ENCODE measurements at places on chromosomes 4 and X.
A peak's percentile ranks its signal among the peaks of the same experiment; 100 is the strongest.

DNA sequence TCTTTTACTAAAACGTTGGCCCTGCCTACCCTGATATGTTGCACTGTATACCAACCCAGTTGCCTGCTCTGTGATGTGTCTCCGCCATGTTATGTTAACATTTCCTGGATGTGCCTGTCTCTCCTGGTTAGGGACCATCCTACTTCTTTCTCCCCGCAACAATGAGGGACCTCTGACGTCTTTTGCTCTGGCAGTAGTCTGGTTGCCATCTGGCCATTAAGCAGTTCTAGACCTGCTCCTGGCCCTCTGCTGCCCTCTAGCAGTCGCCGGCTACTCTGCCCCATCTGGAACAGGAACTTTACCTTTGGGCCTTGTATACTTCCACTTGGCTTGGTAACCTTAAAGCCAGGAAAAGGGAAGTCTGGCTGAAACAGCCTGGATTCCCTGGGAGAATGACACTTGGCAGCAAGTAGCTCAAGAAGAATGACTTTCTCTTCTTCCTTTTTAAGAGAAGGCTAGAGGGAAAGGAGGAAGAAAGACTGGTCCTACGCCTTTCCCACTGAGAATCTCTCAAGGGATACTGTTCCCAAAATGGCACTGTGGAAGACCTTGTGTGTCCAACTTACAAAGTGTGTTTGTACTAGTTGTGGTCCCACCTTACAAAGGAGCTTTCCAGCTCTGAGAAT lies 63.5 kb downstream of the GPC3 start:
- peak; percentile 1 for DNase-seq

- DNase-seq, result no peak
Observed at GRCh38 chr4:138604556-138604955, 362.4 kb upstream of the SLC7A11 start.

DNA sequence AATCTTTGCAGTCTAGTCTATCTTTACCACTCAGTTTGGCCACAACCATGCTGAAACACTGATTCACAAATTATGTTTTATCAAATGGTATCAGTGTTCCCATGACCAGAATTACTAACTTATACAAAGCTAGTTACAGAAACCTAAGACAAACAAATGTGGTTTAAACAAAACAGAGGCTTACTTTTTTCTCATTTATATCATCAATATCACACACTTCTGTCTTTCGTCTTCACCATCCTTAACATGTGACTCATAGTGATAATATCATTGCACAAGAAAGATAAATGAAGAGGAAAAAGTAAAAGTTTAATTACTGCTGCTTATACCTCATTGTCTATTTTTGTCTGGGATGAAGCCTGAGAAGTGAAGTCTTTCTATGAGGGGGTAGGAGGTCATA lies 406.6 kb downstream of the PCDH10 start:
- no peak for DNase-seq

DNA sequence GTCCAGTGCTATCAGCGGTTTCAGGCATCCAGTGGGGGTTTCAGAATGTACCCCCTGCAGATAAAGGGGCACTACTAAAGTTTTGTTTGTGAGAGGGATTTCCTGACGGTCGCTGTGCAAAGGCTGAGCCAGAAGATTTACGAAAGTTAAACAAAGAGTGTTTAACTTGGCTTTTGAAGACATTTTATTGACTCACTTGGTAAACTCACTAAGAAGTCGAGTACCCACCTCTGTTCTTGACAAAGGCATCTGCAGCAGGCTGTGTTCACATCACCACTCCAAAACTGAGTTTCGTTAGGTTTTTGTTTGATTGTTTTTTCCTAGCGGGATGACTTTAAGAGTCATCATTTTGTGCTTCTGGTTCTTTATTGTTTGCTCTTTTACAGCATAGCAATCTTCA lies 143.9 kb upstream of the TBL1X start:
- DNase-seq, result no peak

- DNase-seq, result no peak
Observed at GRCh38 chrX:78092296-78092695, 11.8 kb upstream of the PGK1 start.

GRCh38 chrX:368811-369562 lies 17.7 kb downstream of the PPP2R3B start:
- no peak for DNase-seq

- no peak for DNase-seq
Observed at GRCh38 chrX:129188231-129188630, 335.1 kb downstream of the SMARCA1 start.

- no peak for DNase-seq
Observed at GRCh38 chr4:143341186-143341755, 4.6 kb downstream of the GAB1 start.

DNA sequence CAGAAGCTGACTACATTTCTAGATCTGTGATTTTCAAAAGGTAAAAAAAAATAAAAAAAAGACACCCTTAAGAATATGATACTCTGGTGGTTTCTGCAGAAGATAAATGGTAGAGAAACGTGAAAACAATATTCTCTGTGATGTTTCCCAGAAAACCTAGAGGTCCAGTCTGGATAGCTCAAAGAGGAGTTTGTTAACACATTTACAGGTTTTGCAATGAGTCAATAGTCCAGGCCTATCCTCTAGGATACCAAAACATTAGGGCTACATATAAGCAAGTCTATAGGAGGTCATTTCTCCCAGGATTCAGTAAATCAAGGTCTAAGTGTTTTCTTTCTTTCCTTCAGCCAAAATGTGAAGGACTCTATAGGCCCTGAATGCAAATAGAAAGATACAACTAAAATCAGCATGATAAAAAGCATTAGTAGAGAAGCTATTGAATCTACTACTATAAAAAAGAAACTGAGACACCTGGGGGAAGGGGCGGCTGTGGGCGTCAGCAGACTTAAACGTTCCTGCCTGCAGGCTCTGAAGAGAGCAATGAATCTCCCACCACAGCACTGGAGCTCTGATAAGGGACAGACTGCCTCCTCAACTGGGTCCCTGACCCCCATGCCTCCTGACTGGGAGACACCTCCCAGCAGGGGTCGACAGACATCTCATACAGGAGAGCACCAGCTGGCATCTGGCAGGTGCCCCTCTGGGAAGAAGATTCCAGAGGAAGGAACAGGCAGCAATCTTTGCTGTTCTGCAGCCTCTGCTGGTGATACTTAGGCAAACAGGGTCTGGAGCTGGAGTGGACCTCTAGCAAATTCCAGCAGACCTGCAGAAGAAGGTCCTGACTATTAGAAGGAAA lies 33.7 kb upstream of the SPP1 start:
- DNase-seq, result no peak

GRCh38 chr4:10593130-10593529 lies 91.4 kb downstream of the CLNK start:
- DNase-seq, result no peak

- no peak for DNase-seq
Observed at GRCh38 chr4:110132816-110133719, 65.3 kb downstream of the ELOVL6 start.

- DNase-seq, result no peak
Observed at GRCh38 chr4:5750052-5750945, 39.3 kb downstream of the EVC start.

GRCh38 chr4:125125276-125125675 lies 189.5 kb upstream of the FAT4 start:
- no peak for DNase-seq

DNA sequence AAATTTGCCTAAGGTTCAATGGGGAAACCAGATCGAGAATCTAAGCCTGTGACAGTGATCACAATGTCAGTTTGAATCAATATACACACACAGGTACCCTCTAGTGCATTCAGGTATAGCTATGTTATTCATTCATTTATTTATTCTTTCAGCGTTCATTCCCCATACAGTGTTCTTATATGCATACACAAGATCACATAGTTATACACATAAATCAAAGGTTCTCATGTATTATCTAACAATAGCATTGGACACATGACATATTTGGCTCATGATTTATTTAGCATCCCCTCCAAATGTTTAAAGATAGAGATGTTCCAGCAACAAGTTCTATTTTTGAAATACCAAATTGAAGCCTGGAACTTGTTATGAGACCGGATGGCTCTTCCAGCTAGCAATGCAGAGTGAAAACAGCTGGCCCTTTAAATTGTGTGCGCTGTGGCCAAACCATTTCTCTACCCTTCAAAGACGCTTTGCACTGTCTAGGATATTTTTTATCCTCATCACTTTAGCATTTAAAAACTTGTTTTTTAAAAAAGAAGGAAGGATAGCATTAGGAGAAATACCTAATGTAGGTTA lies 131.0 kb downstream of the ATXN3L start:
- no peak for DNase-seq

DNA sequence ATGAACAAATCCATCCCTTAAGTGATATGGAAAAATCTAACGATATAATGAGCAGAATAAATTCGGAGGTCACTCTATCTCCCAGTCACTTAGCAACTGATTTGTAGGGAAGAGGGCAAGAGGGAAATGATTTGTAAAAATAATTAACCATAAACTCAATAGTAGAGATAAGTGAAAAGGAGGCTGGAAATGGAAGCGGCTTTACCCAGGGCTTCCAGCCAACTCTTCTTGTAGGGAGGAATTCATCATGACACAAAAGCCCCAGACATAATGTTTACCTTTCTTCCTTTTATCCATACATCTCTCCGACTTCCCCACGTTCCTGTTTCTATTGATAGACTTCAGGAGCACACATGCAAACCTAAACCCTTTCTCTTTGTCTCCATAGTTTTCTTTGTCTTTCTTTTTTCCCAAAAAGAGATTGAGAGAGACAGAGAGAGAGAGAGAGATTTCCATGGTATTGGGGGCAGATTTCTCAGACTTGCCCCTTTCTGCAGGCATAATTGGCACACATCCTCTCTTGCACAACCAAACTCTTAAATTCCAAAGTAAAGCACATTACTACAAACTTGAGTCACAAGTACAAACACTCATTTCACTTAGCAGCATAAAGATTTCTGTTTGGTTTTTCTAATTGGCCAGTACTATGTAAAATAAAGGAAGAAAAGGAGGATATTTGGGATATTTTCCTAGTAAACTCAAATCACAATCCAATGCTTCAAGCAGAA lies 140.9 kb downstream of the MAPK10 start:
- DNase-seq, result no peak

DNA sequence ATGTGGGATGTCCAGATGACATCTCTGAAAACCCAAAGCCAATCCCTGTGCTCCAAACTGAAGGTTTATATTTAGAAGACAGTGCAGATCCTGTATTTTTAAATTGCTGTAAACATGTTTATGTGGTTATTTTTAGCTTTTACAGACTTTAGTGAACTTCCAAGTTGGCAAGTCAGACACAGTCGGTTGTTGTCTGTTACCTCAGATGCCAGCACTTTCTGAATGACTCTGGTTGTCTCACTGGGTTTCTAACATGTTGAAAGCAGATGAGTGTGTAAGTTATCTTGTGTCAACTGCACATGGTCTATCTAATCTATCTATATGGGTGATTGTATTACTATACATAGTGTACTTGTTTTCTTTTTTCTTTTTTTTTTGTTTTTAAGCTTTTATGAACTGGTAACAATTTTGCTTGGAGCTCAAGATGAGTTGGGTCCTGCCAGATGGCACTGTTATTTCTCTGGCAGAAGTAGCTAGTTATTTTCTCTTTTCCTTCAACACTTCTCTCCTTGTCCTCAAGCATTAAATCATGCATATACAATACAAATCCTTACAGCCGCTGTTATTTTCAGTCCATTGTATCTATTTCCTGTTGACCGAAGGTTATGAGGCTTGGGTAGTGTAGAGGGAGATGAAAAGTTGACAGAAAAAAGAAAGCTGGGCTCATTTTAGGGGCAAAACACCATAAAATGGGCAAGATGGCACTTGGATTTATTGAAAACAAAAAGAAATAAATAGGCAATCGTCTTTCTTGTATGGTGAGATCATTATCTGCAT lies 66.3 kb downstream of the GAB1 start:
- DNase-seq, result no peak

DNA sequence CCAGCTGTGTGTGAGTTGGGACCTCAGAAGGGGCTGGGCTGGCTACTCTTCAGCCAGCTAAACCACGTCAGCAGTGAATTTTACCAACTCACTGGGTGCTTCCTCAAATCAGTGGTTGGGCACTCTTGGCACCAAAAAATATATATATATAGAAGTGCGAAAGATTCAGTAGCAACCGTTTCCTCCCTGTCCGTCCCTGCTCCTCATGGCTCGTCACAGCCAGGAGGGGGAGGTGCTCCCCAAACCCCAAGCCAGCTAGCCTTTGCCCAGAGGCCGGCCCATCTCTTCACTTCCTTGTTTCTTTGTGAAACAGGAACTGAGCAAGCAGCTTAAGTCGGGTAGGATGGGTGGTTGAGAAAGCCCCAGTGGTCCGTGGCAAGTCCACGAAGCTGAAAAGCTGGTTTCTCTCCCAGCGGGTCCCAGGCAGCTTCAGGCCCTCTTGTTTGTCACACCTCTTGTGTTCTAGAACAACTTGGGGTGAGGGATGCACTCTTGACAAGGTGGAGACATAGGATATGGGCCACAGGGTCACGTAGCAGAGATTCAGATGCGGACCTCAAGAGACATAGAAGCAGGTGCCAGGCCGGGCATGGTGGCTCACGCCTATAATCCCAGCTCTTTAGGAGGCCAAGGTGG lies 6.8 kb upstream of the SASH3 start:
- no peak for DNase-seq

DNA sequence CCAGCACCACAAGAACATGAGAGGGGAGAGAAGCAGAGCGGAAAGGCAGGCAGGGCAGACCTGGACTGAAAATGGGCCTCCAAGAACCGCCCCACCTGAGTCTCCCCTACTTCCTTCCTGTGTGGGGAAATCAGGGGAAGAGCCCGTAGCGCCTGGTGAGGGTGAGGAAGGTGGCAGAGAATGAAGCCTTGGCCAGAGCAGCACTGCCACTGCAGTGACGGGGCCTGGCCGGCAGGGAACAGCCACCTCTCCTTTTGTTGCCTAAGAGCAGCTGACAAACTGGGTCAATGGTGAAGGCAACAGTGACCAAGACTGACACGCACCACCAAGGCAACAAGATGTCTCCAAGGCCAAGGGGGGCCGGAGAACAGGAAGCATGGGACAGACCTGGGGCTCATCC lies 58.4 kb upstream of the CBR4 start:
- DNase-seq, result no peak

DNA sequence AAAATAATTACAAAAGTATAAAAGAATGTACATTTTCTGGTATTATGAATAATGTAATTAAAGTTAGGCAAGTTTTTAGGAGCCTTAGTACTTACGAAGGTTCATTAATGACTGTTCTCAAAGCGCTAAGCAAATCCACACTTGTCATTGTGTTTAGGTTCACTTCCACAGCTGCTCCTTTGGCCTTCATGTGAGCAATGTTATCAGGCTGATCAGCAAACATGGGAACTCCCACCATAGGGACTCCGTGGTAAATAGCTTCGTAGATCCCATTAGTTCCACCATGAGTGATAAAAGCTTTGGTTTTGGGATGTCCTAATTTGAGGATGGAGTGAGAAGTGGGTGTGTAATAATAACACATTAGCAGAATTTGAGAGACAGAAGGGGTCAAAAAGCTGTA lies 45.1 kb downstream of the UGT2A2 start:
- no peak for DNase-seq

GRCh38 chr4:80566203-80566872 lies 230.8 kb downstream of the CFAP299 start:
- no peak for DNase-seq

GRCh38 chr4:148238811-148239493 lies 203.3 kb downstream of the NR3C2 start:
- no peak for DNase-seq

Data from stimulated activated CD4-positive, alpha-beta T cell treated with anti-CD3 and anti-CD28 coated beads, TNF-alpha, amount 100 ng/mL, for 1 hour (primary cell).